GM23248 (cell line): ENCODE measurements at places on chromosomes 5 and 9.

DNA sequence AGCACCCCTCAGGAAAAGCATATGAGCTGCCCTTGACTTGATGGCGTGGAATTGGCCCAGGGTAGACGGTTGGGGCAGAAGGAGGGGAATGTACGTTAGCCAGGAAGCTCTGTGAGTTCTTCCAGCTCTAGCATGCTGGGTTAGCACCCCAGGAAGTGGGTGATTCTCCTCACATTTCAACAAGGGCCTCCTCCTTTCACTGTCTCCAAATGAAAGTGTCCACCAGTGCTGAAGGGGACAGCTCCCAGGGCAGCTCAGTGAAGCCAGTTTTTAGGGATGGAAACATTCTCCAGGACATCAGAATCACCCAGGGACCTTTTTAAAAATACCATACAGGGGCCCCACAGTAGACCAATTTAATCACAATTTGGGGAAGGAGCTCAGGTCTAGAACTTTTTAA is 17.2 kb upstream of the AFAP1L1 start:
- peak; percentile 58 for DNase-seq

GRCh38 chr9:122218935-122219855 is 9.6 kb downstream of the LHX6 start:
- DNase-seq, result peak; percentile 38

DNA sequence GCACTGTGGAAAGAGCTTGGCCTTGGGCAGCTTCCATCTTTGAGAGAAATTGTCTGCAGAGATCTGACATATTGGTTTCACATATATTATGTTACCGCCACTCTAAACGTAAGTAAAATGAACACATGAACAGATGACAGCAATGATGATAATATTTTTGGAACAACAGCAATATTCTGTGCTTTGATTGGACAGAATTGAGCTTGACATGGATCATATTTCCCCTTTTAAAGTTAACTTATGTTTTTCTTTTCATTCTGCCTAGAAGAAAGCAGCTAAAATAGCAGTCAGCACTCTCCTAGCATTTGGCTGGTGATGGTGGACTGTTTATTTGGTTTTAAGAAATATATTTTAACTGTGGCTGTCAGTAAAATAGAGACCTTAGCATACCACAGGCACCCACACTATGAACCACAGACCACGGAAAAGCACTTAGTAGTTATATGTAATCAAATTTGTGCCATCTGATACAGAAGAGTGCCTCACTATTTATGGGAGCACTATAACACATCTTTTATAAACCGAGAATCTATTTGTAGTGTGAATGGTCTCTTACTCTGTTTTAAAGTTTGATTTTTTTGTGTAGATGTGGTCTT is 1.8 kb upstream of the CFAP95 start:
- no peak for DNase-seq

GRCh38 chr9:74379718-74380117 is 117.4 kb upstream of the RORB start:
- DNase-seq, result no peak

DNA sequence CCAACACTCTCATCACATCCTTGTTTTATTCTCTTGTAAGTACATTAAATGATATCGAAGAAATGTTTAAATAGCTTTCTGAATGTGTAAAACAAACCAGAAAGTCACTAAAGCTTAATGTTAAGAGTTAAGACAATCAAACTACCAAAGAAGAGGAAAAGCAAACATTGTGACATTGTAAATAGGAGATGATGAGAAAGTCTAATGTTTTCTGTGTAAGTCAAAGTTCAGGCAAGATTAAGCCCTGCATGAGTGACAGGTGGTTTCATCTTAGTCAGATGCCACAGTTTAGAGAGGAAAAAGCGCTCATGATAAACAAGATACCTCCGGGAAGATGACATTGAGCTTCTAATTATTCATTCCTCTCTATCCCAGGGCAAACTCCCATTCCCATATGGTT is 50.9 kb upstream of the PHYKPL start:
- no peak for DNase-seq

DNA sequence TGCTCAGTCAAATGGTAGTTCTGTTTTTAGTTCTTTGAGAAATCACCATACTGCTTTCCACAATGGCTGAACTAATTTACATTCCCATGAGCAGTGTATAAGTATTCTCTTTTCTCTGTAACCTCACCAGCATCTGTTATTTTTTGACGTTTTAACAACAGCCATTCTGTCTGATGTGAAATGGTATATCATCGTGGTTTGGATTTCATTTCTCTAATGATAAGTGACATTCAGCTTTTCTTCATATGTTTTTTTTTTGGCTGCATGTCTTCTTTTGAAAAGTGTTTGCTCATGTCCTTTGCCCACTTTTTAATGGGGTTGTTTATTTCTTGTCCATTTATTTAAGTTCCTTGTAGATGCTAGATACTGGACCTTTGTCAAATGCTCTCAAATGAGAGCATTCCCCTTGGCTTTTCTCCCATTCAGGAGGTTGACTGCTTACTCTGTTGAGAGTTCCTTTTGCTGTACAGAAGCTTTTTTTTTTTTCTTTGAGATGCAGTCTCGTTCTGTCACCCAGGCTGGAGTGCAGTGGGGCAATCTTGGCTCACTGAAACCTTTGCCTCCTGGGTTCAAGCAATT is 58.7 kb upstream of the RGMB start:
- no peak for DNase-seq

DNA sequence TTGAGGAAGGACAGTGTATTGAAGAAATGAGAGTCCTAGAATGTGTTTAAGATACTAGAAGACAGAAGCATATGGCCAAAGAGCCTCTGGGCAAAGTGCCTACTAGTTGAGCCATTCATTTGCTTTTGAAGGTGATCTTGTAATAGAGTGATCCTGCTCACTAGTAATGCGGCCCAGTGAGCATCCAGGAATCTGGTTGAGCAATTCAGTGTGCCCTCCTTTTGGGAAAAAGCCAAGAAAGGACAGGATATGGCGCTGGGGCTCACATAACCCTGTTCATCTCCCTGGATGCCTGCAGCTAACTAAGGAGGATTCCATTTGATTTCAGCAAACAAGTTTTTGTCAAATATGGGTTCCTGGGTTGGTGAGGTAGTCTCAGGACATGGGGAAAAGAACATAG is 16.3 kb downstream of the ADAM19 start:
- peak; percentile 87 for DNase-seq

DNA sequence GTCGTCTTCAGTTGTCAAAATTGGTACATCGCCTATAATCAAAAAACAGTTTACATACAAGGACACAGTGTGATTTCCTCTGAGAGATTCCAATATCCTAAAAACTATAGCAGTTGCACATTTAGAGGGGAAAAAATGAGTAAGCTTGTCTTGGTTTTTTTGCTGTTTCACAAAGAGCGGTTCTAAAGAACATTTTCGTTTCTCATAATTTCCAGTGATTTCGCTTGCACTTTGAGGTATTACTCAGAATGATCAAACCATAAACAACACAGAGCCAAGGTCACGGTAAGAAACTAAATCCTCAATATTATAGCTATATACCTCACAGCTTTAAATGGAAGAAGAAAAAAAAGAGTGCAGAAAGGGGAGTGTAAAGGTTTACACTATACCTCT is 861 bp downstream of the MTX3 start:
- peak; percentile 82 for DNase-seq
